Muscle of leg (tissue), 16 donors: ENCODE measurements at places on chromosomes 7 and 10.
A peak's percentile ranks its signal among the peaks of the same experiment; 100 is the strongest.

DNA sequence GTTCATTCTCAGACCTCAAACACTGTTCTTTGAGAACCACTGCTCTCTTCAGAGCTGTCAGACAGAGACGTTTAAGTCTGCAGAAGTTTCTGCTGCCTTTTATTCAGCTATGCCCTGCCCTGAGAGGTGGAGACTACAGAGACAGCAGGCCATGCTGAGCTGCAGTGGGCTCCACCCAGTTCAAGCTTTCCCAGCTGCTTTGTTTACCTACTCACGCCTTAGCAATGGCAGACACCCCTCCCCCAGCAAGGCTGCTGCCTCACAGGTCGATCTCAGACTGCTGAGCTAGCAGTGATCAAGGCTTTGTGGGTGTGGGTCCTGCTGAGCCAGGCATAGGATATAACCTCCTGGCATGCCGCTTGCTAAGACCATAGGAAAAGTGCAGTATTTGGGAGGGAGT lies 80.5 kb upstream of the CYP2C9 start:
- no peak for DNase-seq

- no peak for DNase-seq
These were observed 121.7 kb downstream of the GLRX3 start for GRCh38 chr10:130257897-130258296.

DNA sequence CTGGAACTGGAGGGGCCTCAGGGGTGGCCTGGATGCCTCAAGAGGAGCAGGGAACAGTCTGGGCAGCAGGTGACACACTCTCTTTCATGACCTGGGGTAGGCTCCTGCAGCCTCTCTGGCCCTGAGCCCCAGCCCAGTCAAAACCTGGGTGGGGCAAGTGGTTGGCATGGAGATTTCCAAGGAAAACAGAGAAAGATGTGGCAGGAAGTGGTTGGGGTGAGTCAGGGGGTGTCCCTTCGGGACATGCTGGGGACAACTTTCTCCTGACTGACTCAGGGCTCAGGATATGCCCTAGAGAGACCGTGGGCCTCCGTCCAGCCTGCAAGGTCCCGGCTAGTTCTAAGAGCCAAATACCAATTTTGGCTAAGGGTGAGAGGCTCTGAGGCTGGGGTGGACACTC lies 2.9 kb downstream of the AQP1 start:
- no peak for DNase-seq

DNA sequence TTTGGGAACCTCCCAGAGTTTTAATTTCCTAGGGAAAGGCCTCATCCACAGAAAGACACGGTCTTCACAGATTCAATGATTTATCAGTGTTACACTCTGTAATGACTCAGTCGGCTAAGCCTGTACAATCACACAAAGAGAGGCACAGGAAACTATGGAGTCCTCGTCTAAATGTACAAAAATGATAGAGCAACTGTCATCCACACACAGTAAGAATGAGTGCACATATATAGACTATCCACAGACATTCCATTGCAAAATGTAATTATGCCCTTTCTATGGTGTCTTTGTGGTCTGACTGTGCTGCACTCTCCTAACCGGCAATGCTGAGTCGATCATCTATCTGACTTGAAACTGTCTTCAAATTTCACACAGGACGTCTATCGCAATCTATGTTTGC lies 3.5 kb upstream of the NAMPT start:
- no peak for DNase-seq

DNA sequence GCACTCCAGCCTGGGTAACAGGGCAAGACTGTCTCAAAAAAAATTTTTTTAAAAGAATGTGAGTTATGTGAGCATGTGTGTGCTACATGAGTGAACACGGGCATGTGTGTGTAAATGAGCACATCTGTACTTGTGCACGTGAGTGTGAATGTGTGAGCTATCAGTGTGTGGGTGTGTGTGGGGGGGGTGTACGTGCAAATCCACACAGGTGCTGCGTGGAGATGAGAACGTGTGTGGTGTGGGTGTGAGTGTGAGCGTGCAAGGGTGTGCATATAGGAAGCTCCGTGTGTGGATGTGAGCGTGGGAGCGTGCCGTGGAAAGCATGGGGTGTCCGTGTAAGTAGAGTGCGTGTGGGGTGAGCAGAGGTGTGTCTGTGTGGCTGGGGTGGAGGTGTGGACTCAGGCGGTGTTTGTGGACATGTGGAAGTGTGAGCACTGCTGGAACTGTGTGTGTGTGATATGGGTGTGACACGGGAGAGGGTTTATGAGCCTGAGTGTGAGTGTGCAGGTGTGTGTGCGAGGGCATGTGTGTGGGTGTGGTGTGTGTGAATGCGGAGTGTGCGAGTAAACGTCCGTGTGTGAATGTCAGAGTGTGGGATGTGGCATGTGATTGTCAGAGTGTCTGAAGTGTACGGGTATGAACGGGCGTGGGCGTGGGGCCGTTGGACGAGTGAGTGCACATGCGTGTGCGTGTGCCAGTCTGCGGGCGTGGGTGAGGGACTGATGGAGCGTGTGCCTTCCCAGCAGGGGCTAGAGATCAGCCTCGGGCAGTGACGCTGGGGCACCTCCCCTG lies 45.9 kb upstream of the TNRC18 start:
- no peak for DNase-seq

- DNase-seq: no peak
These were observed 21.6 kb downstream of the GARS1 start for GRCh38 chr7:30616318-30616717.

GRCh38 chr7:92611735-92612134 lies 21.5 kb upstream of the FAM133B start:
- no peak for DNase-seq

- DNase-seq: no peak
These were observed 423.4 kb upstream of the DPP6 start for GRCh38 chr7:153628825-153629224.

DNA sequence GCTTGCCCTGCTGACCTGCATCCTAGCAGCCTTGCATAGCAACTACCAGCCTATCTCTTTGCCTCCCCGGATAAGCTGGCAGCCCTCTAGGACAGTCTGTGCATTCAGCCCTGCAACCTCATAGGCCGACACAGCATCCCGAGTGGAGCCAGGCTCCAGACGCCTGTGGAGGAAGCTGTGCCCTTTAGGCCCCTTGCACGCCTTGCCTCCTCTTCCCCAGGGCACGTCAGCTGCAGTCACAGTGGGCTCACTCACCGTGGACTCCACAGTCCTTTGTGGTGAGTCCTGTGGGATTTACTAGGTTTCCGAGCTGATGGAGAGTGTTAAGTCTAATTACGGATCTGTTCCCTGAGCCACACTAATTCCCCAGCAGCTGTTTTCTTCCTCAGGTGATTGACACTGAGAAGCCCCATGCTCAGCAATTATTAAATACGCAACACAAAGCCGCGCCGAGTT lies 540.0 kb downstream of the TCERG1L start:
- DNase-seq: no peak

- no peak for DNase-seq
These were observed 737.1 kb downstream of the INHBA start for GRCh38 chr7:40965774-40966173.

DNA sequence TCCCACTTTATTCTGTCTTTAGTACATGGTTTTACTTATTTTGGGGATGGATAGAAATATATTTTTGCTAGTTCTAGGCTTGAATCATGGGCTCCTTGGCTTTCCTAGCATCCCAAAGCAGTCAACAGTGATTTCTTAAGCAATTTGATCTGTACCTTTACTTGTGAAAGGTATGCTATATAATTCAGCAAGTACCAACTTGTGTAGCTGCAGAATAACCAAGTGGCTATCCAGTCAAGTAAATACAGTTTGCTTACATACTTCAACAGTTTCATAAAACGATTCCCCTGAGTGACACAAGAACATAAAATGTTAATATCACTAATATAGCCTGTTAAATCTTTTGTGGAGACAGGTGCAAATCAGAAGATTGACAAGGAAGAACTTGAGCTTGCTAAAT lies 67.2 kb downstream of the PODXL start:
- DNase-seq: no peak

DNA sequence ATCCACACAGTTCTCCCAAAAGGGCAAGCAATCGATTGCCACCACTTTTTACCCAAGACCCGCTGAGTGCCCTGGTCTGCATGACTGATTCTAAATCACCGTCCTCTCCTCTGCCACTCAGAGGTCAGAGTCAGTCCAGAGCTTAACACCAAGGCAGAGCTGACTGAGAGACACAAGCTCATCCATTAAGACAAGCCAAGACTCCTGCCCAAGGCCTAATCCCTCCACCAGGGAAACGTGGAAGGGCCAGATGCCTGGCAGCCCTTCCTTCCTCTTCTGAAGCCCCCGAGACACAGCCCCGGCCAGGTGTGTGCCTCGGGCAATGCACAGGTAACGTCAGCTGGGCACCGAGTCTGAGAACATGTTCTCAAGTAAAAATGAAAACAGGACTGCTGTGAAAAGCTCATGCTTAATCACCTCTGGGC lies 51.7 kb downstream of the DIP2C start:
- no peak for DNase-seq

DNA sequence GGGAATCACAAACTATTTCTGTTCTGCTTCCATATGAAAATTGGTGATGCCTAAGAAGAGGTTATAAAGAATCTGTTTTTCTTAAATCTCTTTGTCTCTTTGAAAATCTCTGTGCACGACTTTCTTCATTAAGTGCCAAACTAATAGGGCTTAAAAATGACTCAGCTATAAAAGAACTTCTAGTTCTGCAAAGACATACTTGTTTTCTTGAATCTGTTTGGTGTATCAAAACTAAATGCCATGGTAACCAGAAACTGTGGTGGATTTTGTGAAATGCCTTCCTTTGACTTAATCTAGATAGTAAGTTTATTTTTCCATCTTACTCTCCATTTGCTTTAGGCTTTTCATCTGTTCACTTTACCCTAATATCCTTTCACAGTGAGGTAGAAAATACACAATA lies 417.8 kb downstream of the PARD3 start:
- DNase-seq: peak; percentile 50

- no peak for DNase-seq
These were observed 37.2 kb downstream of the PRSS2 start for GRCh38 chr7:142807855-142808460.

DNA sequence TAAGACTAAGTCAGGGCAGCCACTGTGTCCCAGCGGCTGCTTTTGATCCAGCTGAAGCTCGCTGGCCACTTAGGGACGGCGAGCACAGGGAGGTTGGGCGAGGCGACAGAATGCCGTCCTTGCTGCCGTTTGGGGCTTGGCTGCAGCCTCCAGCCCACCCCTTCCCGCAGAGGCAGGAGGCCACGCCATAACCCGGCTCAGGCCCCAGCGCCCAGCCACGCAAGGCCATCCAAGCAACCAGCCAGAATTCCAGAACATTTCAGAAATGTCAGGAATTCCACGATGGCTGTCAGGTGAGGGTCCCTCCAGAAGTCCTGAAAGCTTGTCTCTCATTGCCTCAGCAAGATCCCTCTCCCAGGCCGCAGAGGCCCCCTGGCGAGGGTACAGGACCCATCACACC lies 479.1 kb upstream of the FOXK1 start:
- no peak for DNase-seq

GRCh38 chr10:19811540-19811939 lies 4.7 kb upstream of the PLXDC2 start:
- DNase-seq: peak; percentile 76
